ENCODE measurements at places on chromosomes 1 and 21.

GRCh38 chr1:117930173-117930447 lies 571 bp downstream of the WDR3 start:
- DNase-seq = no peak

DNA sequence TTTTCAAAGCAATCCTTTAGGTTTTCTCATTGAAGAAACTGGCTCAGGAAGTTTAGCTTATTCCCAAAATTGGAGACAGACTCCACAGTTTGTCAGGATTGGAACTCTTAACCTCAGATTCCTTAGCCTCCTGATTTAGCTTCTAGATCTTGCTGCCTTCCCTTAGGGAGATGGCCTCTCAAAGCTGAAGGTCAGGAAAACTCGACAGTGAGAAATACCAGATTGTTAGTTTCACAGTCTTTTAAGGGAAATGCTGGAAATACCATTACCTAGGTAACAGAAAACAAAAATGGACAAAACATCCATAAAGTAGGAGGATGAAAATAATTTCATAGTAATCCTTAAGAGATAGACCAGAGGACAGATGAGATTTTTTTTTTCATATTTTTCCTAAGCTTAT lies 7.8 kb downstream of the RASAL2 start:
- DNase-seq = no peak

DNA sequence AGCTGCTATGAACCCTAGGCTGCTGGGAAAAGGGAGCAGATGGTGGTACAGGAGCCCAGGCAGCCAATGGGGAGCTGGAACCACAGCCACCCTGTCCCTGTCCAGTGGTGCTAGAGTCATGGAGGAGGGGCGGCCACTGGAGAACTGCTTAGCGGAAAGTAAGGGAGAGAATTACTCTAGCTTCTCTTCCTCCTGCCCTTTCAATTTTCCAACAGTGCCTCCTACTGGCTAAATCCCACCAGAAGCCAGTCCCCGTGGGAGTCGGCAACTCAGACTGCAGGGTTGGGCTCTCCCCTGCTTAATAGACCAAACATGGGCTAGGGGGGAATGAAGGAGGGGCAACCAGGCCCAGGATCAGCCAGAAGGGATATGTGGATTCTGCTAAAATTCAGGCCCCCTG lies 154.5 kb downstream of the ACTL8 start:
- DNase-seq = no peak

GRCh38 chr1:110524311-110525248 lies 5.6 kb upstream of the KCNA10 start:
- no peak for DNase-seq

DNA sequence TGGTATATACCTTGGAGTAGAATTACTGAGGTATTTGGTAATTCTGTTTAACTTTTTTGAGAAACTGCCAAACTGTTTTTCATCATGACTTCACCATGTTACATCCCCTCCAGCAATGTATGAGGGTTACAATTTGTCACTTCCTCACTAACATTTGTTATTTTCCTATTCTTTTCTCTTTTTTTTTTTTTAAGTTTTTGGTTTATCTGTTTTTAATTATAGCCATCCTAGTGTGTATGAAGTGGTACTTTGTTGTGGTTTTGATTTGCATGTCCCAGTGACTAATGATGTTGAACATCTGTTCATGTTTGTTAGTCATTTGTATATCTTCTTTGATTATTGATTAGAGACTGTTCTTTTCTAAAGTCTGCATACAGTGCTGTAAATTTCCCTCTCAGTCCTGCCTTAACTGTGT lies 147.3 kb downstream of the HS2ST1 start:
- no peak for DNase-seq

GRCh38 chr1:107538502-107538901 lies 397.7 kb downstream of the NTNG1 start:
- no peak for DNase-seq

DNA sequence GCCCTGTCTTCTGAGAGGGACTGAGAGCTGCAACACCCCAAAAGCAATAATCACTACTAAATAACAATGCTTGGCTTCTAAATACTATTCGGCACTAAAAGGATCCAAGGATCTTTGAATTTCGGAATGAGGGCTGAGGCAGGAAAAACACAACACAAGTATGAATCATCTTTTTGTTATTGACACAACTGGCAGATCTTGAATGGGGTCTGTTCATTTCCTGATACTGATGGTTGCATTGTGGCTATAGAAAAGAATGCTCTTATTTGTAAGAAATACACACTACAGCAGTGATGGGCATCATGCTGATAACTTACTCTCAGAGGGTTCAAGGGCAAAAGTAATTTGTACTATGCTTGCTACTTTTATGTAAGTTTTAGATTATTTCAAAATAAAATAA lies 149.2 kb upstream of the PLD5 start:
- no peak for DNase-seq

DNA sequence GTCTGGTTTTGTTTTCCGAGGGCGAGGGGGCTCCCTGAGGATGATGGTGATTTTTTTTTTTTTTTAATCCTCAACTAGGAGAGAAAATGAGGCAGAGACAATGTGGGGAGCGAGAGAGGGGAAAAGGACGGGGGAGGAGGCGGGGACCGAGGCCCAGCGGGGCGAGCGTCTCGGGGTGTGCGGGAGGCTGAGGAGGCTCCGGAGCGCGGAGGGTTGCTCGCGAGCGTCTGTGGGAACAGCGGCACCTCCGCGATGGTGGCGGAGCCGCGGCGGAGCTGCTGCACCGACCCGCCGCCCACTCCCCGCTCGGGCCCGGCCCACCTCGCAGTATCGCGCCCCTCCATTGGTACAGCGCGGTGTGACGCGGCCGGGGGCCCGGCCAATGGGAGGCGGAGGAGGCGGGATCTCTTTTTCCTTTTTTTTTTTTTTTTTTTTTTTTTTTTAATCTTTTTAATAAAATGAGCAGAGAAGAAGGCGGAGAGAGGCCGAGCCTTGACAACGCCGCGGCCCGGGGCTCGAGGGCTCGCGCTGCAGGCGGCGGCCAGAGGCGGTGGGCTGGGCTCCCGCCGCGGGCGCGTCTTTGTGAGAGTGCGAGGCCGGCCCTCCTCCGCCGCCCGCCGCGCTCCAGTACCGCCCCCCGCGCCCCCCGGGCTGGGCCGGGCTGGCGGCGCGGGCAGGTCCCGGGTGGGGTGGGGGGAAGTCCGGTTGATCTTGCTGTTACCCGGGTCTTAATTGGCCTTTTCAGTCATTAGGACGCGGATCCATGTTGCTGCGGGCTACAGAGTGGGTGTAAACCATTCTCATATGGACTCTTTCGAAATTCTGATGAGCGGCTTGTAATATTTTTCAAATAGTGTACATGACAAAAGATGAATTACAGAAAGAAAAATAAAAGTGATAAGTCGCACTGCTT lies at the start of gene RERE:
TSS of gene RERE (minus strand) at position 229 of the 913 bp plus-strand sequence.
- DNase-seq = peak; percentile 80

- no peak for DNase-seq
Observed at GRCh38 chr1:55369474-55369873, 154.3 kb upstream of the USP24 start.

- DNase-seq = no peak
Observed at GRCh38 chr1:50352428-50352827, 70.8 kb downstream of the DMRTA2 start.

GRCh38 chr1:98932184-98932583 lies 72.5 kb downstream of the PLPPR5 start:
- no peak for DNase-seq

DNA sequence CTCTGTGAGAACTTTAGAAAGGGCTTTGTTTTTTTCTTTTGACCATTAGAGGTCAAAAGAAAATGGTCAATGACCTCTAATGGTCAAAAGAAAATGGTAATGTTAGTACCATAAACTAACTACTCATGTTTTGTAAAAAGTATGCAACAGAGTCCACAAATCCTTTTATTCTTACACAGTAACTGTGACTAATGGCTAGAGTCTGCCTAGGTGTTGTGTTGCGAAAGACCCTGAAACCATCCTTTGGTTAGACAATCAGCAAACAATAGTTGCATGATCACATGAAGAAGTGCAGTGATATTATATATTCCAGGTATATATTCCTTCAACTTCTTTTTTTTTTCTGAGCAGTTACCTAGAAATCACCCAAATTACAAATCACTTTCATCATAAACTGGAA lies 40.9 kb downstream of the NEGR1 start:
- DNase-seq = no peak

GRCh38 chr1:10989095-10989494 lies 23.4 kb upstream of the TARDBP start:
- DNase-seq = no peak

DNA sequence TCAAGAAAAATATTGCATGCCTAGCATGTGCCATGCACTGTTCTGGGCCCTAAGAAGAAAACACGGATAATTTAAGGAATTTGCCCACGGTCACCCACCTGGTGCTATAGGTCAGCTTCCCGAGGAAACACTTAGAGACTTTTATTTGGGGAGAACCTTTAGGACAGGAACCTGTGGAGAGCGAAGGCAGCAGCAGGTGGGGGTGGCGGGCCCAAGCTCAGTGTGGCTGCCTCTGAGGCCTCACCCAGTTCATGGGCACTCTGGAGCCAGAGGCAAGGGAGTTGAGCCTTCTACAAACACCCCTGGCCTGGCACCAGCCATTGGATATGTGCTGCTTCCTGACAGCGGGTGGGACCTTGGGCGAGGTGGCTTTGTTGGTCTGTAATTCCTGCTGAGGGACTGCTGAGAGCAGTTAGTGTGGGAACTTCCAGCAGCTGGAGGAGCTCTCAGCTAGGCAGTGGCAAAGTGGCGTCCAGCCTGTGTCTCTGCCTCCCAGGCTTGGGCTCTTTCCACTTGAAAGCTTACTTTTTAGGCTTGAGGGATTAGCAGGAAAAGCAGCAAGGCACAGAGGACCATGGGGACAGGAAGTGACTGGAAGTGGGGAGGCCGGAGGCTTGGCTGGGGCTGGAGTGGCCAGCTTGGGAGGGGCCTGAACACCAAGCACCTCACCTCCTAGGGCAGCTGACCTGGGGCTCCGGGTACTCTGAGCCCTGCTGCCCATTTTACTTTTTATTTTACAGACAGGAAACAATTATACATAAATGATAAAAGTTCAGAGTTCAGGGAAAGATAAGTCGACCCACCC lies 19.1 kb downstream of the MRPL37 start:
- DNase-seq = no peak

DNA sequence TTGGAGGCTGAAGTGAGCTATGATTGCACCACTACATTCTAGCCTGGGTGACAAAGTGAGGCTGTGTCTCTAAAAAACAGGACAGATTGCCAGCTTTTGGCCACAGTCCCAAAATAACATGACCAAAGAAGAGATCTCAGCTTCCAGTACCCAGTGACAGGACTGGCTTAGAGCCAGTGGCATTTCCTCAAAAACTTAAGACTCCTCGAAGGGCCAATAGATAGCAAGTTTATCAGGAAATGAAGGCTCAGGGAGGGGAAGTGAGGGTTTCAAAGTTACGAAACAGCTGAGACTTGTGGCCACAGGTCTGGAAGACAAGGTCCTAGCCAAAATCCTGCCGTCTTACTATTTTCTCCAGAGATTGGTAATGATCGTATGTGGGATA lies 6.3 kb upstream of the TMEM39B start:
- DNase-seq = no peak

DNA sequence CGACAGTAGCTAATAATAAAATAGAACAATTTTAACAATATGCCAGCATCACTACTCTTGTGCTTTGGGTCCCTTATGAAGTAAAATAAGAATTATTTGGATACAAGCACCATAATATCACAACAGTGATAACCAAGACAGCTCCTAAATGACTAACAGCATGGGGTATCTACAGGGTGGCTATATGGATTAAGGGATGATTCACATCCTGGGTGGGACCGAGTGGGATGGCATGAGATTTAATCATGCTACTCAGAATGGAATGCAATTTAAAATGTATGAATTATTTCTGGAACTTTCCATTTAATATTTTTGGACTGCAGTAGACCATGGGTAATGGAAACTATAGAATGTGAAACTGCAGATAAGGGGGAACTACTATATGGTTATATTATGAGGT lies 28.1 kb upstream of the B3GALNT2 start:
- no peak for DNase-seq

DNA sequence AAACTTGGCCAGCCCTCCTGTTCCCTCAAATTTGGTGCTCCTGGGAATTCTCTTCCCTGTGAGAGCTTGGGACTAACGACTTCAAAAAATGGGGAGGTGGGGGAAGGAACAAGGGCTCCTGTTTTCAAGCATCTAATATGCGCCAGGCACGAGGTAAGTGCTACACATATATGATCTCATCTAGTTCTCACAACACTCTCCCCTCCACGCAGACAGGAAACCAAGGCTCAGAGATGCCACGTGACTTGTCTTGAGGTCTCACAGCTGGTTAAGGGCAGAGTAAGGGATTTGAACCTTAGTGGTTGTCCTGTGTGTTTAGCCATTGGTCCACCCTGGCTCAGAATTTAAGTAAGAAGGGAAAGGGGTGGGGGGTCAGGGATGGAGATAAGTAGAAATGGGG lies 125.9 kb downstream of the DMRTB1 start:
- DNase-seq = no peak

GRCh38 chr1:222588135-222588534 lies 1.6 kb downstream of the TAF1A start:
- DNase-seq = no peak

DNA sequence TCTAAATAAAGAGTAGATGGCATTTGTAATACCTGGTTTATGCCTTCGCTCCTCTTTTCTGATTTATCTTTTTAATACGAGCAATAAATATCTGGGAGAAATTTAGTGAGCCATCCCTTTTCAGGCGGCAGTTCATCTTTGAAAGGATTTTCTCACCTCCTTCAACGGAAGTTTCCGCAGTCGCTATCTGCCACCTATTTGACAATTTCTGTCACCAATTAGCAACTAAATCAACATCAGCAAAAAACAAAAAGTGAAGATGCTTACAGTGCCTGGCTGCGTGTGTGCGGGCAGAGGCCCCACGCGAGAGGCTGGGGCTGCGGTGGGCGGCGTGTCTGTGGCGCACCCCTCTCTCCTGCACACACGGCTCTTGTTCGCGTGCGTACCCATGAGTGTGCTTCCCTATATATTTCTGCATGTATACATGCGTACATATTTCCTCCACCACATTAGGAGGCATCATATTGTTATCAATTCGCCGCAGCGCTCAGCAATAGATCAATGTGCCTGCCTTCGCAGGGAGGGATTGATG lies 117.3 kb upstream of the BARHL2 start:
- no peak for DNase-seq

DNA sequence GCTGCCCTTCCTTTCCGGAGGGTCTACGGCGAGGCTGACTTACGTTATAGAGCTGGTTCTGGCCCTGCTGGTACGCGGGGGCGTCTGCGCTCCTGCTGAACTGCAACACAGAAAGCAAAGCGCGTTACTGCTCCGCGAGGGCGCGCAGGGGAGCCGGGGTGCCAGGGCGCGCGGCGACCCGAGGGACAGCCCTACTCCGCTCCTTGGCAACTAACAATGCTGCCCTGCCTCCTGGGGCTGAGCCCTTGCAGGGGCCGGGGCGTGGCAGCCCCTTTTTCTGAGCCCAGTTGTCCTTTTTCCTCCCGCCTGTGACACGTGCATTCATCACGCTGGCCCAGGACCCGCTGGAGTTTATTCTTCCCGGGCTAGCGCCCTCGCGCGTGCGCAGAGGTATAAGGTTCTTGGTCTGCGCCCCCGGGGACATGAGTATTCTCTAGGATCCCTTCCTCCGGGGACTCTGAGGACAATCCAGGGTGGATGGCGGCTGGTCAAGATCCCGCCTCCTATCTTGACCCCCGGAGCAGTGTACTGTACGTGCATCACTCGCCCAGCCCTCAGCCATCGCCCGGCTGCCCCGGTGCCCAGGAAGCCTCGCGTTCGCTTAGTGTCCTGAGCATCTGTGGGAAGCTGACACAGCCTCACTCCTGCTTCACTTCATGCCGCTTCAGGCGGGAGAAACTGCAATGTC lies 78.9 kb downstream of the CD247 start:
- DNase-seq = no peak

- DNase-seq = no peak
Observed at GRCh38 chr1:215807911-215808436, 240.9 kb downstream of the KCTD3 start.

GRCh38 chr1:27891196-27891889 lies 19.0 kb downstream of the THEMIS2 start:
- no peak for DNase-seq
